Transverse colon (tissue), 4 donors: ENCODE measurements at places on chromosomes 11 and 22. TPM values are rescaled to one million over a fixed set of nuclear protein-coding genes. Genes with fewer than 3 reads are reported as not detected.
A peak's percentile ranks its signal among the peaks of the same experiment; 100 is the strongest.

The MUC2 gene
- total RNA-seq: 439 TPM

The OR2AG1 gene
- total RNA-seq: not detected

The SLCO2B1 gene
- total RNA-seq: 106 TPM

The RFPL3 gene
- not detected for total RNA-seq

The SLC22A8 gene
- not detected for total RNA-seq

The PDHX gene
- total RNA-seq: 36.3 TPM

The THY1 gene
- total RNA-seq: 5.6 TPM

The SEPTIN5 gene
- 3.6 TPM for total RNA-seq

DNA sequence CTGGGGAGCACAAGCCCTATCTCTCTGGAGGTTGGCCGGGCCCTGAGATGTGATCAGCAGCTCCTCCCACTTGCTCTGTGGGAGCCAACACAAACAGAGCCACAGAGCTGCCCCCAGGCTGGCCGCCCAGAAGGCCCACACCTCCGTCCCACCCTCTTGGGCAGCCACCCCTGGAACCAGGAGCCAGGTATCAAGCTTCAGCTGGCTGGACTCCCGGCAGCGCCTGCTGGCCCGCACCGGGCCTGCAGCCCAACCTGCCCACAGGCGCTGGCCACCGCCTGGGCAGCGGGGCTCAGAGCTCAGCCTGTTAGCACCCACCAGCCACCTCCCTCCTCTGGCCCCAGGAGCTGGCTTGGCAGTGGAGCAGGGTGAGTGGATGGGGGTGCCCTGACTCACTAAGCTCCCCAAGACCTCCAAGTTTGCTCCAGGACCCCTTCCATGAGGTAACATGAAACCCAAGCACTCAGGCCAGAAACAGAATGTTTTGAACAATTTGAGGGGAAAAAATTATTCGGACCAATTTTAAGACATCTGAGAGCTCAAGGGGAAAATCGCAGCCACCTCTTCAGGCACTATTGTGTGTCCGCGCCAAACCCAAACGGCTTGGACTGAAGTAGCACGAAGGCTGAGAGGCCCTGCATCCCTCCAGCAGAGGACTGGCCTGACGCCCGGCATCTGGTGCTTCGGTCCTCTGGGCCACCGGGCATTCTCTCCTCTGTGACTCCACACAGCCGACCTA, 450.8 kb downstream of the SOX6 start:
- no peak for DNase-seq

DNA sequence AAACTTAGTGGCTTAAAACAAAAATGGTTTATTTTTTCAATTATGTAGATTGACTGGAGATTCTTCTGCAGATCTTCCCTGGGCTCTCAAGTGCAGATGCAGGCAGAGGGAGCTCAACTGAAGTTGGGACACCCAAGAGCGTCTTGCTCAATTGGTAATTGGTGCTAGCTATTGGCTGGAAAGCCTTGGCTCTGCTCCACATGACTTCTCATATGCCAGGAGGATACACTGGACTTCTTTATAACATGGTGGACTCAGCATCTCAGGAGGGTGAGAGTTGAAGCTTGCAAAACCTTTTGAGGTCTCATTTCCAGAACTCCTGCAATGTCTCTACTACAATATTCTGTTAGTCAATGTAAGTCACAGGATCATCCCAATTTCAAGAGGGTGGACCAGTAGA, 42.2 kb upstream of the PRSS23 start:
- DNase-seq: no peak

GRCh38 chr11:71551711-71552110, 3.5 kb downstream of the KRTAP5-9 start:
- no peak for DNase-seq

GRCh38 chr11:13309156-13309555, 31.6 kb downstream of the BMAL1 start:
- no peak for DNase-seq

DNA sequence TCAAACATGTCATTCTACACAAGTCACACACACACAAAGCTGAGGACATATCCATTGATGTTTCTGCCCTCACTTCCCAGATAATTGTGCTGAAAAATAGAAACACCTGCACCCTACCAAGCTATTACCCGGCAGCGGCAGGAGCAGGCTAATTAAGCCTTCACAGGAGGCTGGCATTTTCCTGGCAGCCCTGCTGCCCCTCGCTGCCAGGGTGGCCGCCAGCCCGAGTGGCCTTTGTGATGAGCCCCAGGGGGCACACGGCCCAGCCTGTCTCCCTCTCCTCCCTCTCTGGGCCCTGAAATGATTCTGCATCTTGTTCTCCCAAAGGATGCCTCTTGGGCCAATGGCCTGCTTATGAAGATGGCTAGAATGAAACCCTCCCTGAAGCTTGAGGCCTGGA, 76.2 kb upstream of the TP53I11 start:
- DNase-seq: no peak

DNA sequence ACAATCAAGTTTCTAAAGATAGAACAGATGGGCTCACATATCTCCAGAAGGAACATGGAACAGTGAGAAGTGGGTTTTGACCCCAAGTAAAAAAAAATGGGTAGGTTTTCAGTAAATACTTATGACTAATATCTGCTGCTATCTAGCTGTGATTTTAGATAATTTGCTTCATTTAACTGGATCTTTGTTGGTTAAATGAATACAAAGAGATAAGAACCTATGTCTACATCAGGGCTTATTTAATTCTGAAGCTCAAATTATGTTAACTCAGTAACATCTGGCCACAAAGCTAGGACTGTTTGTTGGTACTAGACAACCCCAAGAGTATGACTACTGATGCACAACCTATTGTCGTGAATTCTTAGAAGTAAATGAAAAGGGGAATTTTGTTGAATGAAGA, 144.4 kb upstream of the SESN3 start:
- DNase-seq: no peak

DNA sequence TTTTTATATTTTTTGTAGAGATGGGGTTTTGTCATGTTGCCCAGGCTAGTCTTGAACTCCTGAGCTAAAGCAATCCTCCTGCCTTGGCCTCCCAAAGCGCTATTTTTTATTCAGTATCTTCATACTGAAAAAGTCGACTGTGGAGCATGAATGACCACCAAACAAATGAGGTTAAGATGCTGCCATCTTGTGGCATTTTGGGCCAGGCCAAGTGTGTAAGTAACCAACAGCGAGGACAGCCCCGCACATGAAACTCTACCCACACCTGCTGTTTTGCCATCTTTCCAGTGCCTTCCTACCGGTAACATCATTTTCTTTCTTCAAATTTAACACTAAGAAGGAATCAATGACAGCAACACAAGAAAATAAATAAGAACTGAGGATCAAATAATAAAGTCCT, 32.2 kb upstream of the AQP11 start:
- DNase-seq: no peak

- no peak for DNase-seq
Observed at GRCh38 chr11:124934862-124935547, 842 bp downstream of the HEPACAM start.

DNA sequence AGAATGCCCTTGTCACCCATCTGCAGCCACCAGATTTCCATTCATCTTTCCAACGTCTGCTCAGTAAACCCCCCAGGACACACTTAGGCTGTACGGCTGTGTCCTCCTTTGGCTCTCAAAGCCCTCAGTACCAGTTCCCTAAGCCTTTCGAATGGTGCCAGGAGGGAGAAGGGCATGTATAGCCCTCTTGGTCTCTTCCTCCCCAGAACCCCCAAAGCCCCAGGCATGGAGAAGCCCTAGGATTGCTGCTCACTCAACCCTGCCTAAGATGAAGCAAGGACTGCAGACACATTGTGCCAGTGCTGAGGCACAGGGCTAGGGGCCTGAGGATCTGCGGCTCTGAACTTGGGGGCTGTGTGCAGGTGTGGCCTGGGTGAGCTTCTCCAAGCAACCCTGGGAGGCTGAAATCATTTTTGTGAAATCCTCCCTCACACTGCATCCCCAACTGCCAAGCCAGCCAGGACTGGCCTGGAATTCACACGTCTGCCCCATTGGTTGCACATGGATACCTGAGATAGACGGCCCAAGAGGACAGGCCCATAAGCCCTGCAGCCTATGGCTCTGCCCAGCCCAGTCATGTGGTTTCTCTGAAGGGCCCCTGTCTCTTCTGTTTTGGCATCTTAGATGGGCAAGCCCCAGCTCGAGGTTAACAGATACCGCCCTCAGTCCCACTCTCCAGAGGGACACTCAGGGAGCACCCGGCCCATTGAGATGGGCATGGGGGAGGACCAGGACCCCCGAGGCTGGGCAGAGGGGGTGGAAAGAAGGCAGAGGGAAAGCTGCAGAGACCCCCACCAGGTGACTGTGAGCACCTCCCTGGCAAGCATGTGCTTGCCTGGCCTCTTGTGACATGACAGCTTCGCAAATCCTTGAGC, 34.0 kb downstream of the KCNQ1OT1 start:
- DNase-seq: no peak

- DNase-seq: no peak
Observed at GRCh38 chr11:125091247-125091876, 20.1 kb downstream of the TMEM218 start.

DNA sequence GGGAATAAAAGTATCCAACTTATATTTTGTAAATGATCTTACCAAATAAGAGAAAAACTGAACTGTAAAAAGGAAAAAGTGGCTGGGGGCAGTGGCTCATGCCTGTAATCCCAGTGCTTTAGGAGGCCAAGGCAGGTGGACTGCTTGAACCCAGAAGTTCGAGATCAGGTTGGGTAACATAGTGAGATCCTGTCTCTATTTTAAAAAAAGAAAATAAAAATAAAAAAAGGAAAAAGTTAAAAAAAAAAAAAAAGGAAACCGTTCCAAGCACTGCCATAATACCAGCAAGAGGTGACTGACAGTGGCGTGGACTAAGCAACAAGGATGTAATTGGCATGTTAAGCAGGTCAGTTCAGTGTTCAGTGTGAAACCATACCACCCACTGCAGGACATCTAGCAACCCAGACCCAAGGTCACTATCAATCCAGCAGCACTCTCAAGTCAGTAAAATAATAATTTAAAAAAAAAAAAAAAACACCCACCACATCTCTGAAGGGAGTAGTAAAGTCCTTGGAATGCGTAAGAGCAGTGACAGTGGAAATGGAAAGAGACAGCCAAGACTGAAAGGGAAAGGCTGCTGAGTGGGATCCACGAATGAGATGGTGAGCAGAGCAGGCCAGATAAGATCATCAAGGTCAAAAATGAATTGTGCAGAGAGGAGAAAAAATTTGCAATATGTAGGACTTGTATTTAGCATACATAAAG, 43.6 kb downstream of the MAPK1 start:
- no peak for DNase-seq

DNA sequence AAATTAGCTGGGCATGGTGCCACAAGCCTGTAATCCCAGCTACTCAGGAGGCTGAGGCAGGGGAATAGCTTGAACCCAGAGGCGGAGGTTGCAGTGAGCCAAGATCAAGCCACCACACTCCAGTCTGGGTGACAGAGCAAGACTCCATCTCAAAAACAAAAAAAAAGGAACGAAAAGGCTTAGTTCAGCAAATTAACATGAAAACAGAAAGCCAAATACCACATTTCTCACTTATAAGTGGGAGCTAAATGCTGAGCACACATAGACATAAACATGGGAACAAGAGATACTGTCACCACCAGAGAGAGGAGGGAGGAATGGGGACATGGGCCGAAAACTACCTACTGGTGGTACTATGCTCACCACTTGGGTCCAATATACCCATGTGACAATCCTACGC, 38.6 kb downstream of the SCGB1A1 start:
- no peak for DNase-seq

GRCh38 chr22:24540470-24540869, 14.5 kb downstream of the GUCD1 start:
- no peak for DNase-seq

- DNase-seq: peak; percentile 68
Observed at GRCh38 chr22:37244922-37245722, 1.1 kb upstream of the RAC2 start.

DNA sequence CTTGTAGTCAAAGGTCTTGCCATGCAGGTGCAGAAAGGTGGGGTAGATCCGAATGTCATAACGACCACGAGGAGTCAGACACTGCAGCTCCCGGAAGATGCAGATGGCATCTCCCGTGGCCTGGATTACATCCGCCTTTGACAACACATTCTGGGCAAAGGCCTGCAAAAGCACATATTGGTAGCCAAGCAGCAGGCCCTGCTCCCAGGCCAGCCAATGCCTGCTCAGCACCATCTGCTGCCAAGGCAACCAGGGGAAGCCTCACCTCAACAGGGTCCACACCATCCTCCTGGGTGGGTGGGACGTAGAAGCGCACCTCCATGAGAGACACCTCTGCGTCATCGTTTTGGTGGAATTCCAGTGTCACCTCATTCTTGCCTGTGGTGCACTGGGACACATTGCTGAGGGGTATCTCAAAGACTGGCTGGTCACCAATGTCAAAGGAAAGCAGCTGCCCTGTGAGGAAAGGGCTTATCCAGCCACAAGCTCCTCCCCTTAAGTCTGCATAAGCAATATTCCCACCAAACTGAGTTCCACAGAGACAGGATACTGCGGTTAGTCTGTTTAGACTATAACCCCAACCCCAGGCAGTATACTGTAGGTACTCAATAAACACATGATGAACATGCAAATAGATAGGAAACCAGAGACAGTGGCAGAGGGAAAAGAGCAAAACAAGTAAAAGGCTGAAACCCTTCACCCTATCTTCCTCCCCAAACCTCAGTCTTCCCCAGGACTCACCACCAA, 2.8 kb downstream of the SSRP1 start:
- DNase-seq: no peak

DNA sequence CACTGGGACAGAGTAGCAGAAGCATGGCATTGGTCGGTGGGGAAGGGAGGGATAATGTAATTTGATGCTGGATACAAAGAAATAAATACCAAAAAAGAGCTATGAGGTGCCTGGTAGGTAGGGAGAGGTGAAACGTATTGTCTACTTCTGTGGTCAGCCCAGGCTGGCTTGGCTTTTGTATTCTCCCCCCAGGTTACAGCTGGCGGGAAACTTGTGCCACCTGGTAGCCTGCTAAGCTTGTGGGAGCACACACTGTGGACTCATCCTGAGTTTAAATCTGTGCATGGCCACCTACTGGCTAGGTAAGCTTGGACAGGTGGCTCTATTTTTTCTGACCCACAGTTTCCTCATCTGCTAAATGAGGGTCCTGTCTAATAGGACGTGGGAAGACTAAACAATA, 165.2 kb upstream of the E2F8 start:
- no peak for DNase-seq

DNA sequence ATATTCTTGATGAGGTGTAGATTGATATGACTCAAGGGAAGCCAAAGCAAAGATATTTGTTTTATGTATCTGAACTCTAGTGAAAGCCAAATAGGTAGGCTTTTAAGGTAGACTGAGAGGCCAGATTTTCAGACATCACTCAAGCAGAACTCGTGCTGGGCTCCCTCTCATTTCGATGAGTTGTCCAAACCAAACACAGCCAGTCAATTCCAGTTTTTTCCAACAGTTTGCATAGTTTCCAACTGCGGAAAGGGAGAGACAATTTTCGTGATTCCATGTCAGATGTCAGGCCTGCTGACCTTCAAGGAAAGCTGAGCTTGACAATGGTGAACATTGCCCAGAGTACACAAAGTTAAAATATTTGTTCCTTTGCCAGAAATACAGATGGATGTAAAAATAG, 110.9 kb upstream of the MPPED2 start:
- DNase-seq: no peak

- no peak for DNase-seq
Observed at GRCh38 chr11:11916981-11917399, 75.2 kb downstream of the USP47 start.
